ENCODE measurements at places on chromosomes 13 and 19.

- no peak for DNase-seq
Measured at GRCh38 chr19:30887042-30887441, 462.2 kb downstream of the TSHZ3 start.

DNA sequence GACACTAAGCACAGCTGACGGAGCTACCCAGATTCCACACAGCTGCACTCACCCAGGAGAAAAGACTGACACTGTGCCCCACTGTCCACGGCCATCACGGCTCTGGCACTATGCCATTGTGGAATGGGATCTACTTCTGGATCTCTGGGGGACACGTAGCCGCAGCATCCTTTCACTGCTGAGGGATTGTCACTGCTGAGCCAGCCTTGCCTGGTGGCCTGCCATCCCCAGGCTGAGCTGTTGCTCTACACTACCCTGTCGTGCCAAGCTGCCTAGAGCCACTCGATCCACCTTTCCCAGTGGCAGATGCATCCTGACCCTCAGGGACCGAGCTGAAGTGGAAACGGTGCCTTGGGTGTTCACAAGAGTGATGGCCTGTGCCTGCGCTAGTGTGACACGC, 5.0 kb upstream of the LILRB5 start:
- no peak for DNase-seq

DNA sequence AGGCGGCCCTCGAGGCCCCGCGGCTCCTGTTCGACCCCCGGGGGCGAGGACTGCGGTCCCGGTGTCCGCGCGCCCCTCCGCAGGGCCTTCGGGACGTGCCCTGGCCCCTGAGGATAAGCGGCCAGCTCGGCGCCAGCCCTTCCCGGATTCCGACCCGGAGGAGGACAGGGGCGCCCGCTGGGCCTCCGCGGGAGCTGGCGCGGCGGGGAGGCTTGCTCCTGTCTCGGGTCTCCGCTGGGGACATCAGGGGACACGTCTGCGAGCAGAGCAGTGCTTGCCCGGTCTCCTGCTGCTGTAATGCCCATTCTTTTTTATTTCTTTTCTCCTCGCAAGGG, 829 bp downstream of the B3GLCT start:
- no peak for DNase-seq

- no peak for DNase-seq
Measured at GRCh38 chr19:47729799-47730520, 15.4 kb upstream of the NOP53 start.

GRCh38 chr19:56611288-56611687, 16.2 kb downstream of the ZNF71 start:
- DNase-seq = no peak

DNA sequence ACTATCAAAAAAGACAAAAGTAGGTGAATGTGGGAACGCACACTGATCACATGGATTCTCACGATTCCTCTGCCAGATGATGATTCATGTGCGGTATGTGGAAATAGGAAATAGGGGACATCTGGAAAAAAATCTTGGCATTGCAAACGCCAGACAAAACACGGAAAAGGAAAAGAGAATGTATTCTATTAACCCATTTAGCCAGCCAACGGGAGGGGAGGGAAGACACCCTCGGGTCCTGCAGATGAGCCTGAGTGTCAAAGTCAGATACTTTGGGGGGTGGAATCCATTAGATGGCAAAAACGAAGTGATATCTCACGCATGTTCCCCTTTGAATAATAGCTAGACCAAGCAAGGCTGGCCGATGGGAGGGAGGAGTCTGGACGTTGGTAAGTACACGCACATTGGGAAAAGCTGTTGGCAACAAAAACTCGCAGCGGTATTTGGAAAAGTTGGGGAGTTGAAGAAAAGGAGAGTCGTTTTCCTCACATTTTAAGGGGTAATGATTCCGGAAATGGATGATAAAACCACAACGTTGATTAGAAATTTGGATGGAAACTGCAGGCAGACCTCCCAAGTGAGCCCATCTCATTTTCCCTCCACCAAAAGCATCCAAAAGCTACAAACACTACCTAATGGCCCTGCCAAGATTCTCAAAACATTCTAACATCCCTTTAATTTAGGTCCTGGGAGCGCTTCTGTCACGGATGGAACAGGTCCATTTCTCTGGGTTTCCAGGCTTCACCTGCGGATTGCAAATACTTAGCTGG, 73.6 kb downstream of the COL4A1 start:
- DNase-seq = no peak

GRCh38 chr19:7494416-7495098, 5.7 kb upstream of the PEX11G start:
- DNase-seq = no peak

All from naive B cell (primary cell).